ENCODE measurements at places on chromosomes 1 and 21. TPM values are rescaled to one million over a fixed set of nuclear protein-coding genes. Genes with fewer than 3 reads are reported as not detected.

CYP4A22 gene
- not detected for total RNA-seq

SRGAP2C gene
- total RNA-seq, result 10.8 TPM

ERICH3 gene
- total RNA-seq, result not detected

NBPF11 gene
- 2.5 TPM for total RNA-seq

C1orf105 gene
- not detected for total RNA-seq

LRRC53 gene
- not detected for total RNA-seq

FCRL1 gene
- total RNA-seq, result not detected

TSTD1 gene
- total RNA-seq, result not detected

CCDC30 gene
- total RNA-seq, result 0.56 TPM

PTGER3 gene
- total RNA-seq, result not detected

MATN1 gene
- not detected for total RNA-seq

ATAD3B gene
- 36.6 TPM for total RNA-seq

KCNK2 gene
- 2.8 TPM for total RNA-seq

CCDC17 gene
- not detected for total RNA-seq

CATSPERE gene
- 1.0 TPM for total RNA-seq

DPH2 gene
- 44.0 TPM for total RNA-seq

CFHR4 gene
- not detected for total RNA-seq

EPHB2 gene
- 19.6 TPM for total RNA-seq

CFAP126 gene
- not detected for total RNA-seq

PDZK1IP1 gene
- not detected for total RNA-seq

SMCP gene
- not detected for total RNA-seq

KRTAP13-2 gene
- total RNA-seq, result not detected

CHIA gene
- not detected for total RNA-seq

RHOU gene
- 4.8 TPM for total RNA-seq

TMPRSS15 gene
- 0.20 TPM for total RNA-seq

EFCAB14 gene
- 27.3 TPM for total RNA-seq

KIAA0319L gene
- total RNA-seq, result 27.8 TPM

VWA1 gene
- 0.59 TPM for total RNA-seq

CYP4A11 gene
- not detected for total RNA-seq

AVPR1B gene
- not detected for total RNA-seq

KRTAP23-1 gene
- total RNA-seq, result not detected

LCK gene
- total RNA-seq, result not detected

S100PBP gene
- total RNA-seq, result 28.5 TPM

SCP2 gene
- 115 TPM for total RNA-seq

Data from MG63 (cell line).